ENCODE measurements at places on chromosomes 16 and 17.

GRCh38 chr16:23480257-23480656, 27.3 kb upstream of the COG7 start:
- no peak for DNase-seq

DNA sequence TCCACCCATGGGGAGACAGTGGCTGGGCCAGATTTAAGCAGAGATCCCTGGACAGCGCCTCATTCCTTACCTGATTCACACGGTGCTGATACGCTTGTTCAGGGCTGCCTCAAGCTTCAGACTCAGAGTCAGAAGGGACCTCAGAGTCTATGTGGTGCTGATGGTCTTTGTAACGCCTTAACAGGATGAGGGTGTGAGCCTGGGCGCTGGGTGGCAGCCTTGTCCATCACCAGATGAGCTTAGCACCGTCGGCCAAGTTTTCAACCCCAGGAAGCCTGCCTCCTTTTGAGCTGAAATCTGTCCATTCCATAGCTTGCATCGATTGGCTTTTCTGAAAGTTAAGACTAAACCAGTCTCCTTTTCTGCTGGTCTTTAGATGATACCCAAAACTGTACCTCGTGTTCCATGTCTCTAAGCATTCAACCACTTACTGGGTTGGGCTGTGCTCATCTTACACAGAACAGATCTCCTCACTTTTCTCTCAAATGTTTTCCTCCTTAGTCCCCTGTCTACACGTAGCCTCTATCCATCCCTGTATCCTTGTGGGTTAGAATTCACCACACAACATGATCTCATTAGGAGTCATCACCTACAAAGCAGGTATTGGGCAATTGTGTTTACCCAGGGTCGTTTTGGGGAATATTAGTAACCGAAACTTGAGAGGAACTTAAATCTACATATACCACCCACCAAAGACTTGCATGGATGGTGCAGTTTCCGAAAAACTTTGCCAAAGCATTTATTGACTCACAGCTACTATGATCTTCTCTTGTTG, 573.4 kb downstream of the CDH13 start:
- no peak for DNase-seq

DNA sequence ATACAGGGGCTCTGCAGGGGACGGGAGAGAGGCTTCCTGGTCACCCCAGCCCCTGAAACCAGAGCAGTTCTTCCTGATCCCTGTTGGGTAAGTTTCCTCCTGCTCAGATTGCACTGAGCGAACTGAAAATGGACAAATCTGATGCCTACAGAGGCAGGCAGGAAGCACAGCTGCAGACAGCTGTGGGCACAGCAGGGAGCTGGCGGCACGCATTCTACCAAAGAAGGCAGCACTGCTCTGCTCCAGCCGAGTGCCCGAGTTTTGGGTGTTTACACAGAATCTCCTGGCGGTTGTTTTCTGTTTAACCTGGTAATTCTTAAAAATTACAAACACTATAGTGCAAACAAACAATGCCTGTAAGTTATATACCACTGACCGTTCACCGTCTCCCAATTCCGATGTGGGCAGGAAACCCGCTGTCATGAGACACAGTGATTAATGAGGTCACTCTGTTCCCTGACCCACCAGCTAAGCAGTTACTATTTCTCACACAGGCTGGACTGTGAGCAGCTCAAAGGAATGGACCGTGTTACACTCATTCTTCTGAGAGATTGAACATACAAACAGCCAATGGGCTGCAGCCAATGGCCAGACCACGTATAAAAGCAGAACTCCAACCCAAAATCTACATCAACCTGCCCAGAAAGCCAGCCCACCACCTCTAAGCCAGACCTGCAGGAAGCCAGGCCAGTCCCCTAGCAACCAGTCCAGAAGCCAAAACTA, 25.5 kb downstream of the NSMCE1 start:
- no peak for DNase-seq

DNA sequence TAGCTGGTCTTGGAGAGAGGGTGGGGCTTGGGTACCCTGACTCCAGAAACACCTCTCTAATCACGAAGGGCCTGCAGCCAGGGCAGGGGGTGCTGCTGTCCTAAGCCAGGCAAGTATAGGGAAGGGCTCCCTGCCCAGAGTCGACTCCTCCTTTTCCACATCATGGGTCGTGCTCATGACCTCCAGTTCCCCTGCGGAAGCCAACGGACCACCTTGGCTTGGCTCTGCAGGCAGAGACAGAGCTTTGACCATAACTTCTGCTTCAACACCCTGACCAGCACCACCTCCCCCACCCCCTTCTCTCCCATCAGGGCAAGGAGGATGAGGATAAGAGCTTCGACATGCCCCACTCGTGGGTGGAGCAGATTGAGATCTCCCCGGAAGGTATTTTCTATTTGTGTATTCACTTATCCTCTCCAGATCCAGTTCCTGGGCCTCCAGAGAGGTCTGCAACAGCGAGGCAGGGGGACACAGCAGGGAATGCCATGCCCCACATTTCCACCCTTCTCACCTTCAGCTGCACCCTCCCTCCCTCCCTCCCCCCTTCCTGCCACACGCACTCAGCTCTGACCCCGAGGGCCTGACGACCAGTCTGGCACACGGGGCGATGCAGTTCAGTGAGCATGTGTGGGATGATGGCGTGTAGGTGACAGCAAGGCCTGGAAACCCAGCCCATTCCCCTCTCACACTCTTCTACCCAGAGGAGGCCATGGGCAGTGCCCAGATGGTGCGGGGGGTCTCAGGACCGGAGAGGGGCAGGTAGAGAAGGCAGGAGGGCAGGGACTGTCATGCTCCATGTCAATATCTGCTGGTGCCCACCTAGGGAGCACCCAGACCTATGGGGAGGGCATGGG, 14.0 kb upstream of the KATNB1 start:
- DNase-seq = no peak

- no peak for DNase-seq
Observed at GRCh38 chr16:31092330-31092729, 2.3 kb downstream of the VKORC1 start.

DNA sequence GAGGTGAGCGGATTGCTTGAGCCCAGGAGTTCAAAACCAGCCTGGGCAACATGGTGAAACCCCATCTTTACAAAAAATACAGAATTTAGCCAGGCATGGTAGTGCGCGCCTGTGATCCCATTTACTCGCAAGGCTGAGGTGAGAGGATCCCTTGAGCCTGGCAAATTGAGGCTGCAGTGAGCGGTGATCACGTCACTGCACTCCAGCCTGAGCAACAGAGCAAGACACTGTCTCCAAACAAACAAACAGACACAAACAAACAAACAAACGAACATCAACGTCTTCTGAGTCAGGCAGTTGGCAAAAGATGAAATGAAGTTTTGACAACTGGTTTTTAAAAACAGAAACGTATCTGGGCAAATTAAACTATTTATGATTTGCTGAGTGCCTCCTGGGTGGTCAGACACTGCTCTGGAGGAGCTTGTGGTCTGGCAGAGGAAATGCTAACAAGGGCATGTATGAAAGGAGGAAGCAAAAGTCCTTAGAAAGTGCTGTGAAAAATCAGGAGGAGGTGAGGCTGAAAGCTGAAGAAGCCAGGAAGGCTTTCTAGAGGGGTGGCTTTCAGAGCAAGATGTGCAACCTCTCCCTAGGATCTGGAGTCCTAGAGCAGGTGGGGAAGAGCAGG, 10.2 kb upstream of the KRT20 start:
- no peak for DNase-seq

GRCh38 chr17:75981019-75981615, 2.1 kb downstream of the TEN1 start:
- no peak for DNase-seq
